Stimulated activated CD8-positive, alpha-beta memory T cell treated with anti-CD3 and anti-CD28 coated beads, Interleukin-4, amount 100 ng/mL, for 1 hour (primary cell): ENCODE measurements at places on chromosomes 2 and 18.

- no peak for DNase-seq
Measured at GRCh38 chr18:50327983-50328382, 40.5 kb upstream of the CXXC1 start.

DNA sequence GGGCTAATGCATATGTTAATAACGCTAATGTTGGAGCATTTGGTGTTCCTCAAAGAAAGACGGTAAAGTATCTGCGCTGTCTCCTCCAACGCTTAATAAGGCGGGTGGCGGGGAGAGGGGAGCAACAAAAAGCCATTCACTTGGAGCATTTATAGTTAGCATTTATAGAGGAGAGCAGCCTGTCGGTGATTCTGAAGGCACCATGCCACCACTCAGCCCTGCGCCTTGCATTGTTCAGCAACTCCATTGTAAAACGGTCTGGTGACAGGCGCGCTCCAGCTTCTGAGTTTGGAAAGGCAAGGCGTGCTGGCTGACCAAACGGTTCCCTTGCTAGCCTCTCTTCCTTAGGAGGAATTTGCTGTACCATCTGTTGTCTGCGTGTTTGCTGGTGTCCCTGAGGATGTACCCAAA, 83.9 kb downstream of the LYPD1 start:
- DNase-seq = no peak

- DNase-seq = no peak
Measured at GRCh38 chr2:205405194-205405593, 277.1 kb upstream of the NRP2 start.

DNA sequence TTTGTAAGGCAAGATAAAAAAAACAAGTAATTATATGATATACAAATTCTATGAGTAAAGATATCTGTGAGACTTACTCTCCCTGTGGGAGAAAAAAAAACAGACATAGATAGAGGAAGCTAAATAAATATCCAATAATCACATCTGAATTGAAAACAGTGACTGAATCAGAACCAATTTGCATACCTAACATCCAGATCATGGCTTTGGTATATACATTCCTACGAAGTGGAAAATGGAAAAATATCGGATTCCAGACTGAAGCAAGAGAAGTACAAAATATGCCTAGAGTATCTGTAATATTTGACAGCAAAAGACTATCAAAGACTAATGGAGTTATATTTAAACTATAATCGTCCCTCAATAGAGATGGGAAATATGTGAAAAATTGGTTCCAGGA, 1108.1 kb upstream of the CHAC2 start:
- no peak for DNase-seq

DNA sequence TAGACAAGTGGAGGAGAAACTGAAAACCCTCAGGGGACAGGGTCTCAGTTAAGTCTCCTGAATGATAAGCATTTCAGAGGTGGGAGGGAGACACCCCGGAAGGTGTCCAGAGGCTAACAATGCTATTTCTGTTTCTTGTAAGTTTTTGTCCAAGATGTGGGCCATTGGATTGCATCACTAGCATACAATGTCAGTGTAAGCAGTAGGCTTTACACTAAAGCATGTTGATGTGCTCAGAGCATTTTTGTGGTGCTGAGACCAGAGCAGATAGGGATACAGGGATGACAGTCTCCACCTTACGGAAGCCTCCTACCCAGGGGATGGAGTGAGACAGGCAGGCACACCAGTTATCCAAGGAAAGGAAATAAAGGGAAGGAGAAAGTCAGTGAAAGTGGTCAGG, 2.2 kb upstream of the IL1R1 start:
- DNase-seq = no peak

DNA sequence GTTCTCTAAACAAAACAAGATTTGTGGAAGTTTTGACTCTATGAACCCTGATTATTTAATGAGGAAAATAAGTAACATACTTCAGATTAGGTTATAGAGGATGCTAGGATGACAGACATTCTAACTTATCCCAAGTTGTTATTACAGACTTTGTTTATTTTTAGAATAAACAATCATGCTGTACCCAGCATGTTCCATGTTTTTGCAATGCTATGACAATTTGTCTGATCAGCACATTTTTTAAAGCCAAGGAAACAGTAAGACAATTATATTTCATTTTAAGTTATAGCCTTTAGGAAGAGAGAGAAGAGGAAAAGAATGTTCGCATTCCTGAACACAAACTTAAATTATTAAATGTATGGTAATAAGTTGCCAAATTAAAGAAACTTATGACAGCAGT, 119.8 kb downstream of the KYNU start:
- no peak for DNase-seq

DNA sequence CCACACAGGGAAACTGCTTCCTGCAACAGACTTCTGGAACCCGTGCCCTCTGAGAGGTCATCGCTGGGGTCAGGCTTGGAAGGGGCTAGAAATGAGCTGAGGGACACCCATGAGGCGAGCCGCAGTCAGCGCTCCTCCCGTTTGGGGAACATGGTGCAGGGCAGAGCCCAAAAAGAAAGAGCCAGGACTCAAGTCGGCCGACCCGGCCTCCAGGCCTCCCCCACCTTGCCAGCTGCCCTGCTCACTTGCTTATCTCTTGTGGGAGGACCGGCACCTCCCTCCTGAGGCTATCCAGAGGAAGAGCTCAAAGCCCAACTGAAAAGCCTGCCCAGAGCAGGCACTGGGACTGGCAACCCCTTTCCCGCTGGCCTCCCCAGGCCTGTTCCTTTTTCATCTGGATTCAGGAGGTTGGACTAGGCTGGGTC, 43.6 kb downstream of the SCTR start:
- no peak for DNase-seq

- DNase-seq = no peak
Measured at GRCh38 chr2:98188351-98189046, 101.5 kb downstream of the VWA3B start.

GRCh38 chr2:190860985-190861680, 19.5 kb upstream of the GLS start:
- no peak for DNase-seq

- no peak for DNase-seq
Measured at GRCh38 chr2:98601532-98602132, 6.7 kb downstream of the COA5 start.

GRCh38 chr18:8496186-8496585, 113.1 kb upstream of the RAB12 start:
- DNase-seq = no peak

- DNase-seq = no peak
Measured at GRCh38 chr2:134074619-134075018, 179.3 kb upstream of the MGAT5 start.

GRCh38 chr2:175063741-175064140, 58.6 kb upstream of the CHN1 start:
- no peak for DNase-seq

GRCh38 chr2:64454386-64455332, 697 bp downstream of the LGALSL start:
- DNase-seq = no peak

- no peak for DNase-seq
Measured at GRCh38 chr2:121735518-121736074, 1.1 kb downstream of the NIFK start.

DNA sequence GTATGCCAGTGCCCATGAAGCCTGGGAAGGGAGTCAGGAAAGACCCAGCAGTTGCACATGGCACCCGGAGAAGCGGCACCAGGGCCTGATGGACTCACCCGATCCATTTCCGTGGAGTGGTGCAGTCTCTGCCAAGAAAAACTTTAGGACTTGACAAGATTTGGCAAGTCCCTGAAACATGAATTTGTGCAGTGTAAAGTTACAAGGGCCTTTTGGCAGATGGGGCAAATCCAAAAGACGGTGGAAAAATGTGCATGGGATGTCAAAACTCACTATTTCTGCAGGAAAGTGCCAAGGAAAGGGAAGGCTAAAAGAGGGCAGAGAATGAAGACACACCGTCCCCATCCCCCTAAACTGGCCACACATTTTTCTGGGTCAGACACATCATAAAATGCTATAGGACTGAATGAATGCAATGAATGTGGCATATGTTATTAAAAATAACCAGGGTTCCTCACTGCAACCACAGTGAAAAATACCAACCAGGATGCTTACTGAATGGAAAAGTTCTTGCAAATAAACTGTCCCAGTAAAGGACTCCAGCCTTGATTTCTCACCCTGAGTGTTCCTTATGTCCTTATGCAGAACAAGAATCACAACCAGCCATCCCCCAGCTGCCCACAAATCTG, 173.5 kb upstream of the SIX2 start:
- no peak for DNase-seq

DNA sequence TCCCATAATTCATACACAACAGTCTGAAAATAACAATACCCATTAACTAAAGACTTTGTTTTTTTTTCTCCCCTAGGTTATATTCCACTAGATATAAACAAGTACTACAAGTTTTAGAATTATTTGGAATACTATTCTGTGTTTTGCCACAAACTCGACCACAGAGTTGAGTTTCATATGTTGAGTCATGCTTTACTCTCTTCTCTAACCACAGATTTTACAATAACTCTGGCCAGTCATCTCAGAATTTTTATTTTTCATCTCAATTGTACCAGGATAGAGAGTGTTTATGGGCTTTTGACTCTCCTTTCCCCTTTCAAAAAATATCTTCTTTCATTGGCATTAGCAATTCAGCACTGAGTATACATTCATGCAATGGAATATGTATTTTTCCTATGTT, 348.7 kb upstream of the GALNT5 start:
- DNase-seq = no peak

GRCh38 chr2:71422786-71423185, 30.6 kb upstream of the DYSF start:
- DNase-seq = no peak

DNA sequence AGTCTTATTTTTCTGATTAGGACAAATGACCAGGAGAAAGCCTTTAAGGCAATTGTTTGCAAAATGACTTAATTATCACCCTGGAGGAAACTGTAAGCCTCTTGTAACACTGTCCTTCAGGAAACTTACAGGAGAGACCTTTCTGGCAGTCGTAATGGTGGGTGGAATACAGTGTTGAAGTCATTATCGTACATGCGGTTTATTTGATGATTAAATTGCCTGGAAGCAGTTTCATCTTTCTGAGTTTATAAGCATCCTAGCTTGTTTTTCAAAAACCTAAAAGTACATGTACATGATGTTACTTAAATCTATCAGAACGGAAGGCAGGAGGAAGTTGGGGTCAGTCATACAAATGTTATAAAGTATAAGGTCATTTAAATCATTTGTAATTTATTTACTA, 86.2 kb upstream of the RAB27B start:
- DNase-seq = no peak

GRCh38 chr2:106840818-106841217, 45.1 kb downstream of the ST6GAL2 start:
- no peak for DNase-seq

GRCh38 chr2:109692013-109692743, 78.0 kb downstream of the SOWAHC start:
- DNase-seq = no peak

DNA sequence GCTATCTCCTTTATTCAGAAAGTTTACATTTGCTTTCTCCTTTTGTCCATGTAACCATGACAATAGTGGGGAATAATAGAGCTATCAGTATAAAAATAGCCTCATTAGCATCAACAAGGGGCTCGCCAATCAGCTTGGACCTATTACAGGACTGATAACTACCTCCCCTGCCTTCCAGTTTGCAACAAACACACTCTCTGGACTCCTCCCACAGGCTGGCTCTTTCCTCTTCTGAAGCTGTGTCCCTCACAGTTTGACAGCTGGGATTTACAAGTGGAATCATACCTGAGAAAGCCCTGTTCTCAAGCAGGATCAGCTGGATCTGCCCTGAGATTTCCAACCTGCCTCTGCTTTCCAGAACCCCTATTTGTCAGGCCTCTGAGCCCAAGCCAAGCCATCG, 162.5 kb downstream of the GRB14 start:
- no peak for DNase-seq

- no peak for DNase-seq
Measured at GRCh38 chr18:49537232-49537896, 24.5 kb upstream of the LIPG start.

DNA sequence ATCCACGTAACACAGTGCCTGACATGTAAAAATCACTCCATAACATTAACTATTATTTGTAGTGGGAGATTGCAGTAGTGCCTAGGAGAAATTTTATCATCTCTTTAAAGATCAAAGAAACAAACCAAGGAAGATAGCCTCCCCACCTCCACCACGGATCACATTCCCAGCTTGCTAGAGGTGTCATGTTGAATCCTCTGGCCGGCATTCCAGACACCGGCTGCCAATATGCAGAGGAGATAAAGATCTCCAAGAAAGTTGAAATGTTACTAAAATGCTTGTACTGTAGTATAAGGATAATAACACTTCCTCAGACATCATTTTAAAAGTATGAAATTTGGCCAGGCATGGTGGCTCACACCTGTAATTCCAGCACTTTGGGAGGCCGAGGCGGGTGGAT, 6.1 kb upstream of the ATG16L1 start:
- no peak for DNase-seq

GRCh38 chr2:11515490-11515981, 18.3 kb upstream of the GREB1 start:
- DNase-seq = no peak

- peak; percentile 72 for DNase-seq
Measured at GRCh38 chr2:201257956-201258665, 2.2 kb upstream of the CASP8 start.

DNA sequence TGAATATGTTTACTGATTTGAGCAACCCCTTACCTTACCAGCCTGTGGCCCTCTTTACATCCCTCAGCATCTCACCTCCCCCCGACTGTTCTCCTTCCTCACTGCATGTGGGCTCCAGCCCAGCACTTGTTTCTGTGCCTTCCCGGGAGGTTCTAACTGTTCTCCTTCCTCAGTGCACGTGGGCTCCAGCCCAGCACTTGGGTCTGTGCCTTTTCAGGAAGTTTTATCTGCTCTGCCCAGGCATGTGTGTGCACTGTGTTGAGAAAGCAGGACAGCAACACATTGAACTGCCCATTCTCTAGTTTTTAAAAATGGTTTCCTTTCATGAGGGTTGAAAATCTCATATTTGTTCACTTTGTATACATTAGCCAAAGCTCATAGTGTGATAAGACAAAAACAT, 158.4 kb downstream of the ATP9B start:
- no peak for DNase-seq
